ENCODE measurements at places on chromosomes 13 and 19. TPM values are rescaled to one million over a fixed set of nuclear protein-coding genes. Genes with fewer than 3 reads are reported as not detected.

APLP1 gene
- total RNA-seq, result 1.2 TPM

ATXN8OS gene
- not detected for total RNA-seq

RUBCNL gene
- 0.20 TPM for total RNA-seq

ZIC5 gene
- total RNA-seq, result under 0.01 TPM

SELENOV gene
- not detected for total RNA-seq

GSX1 gene
- not detected for total RNA-seq

SIGLEC10 gene
- not detected for total RNA-seq

ARHGEF7 gene
- 179 TPM for total RNA-seq

NFIX gene
- total RNA-seq, result 10.5 TPM

RAP2A gene
- total RNA-seq, result 33.1 TPM

SEMA6B gene
- total RNA-seq, result 50.6 TPM

CEACAM8 gene
- total RNA-seq, result not detected

TYROBP gene
- not detected for total RNA-seq

VSTM2B gene
- total RNA-seq, result not detected

SPTBN4 gene
- 0.22 TPM for total RNA-seq

ANGPTL8 gene
- total RNA-seq, result not detected

IQCN gene
- total RNA-seq, result under 0.01 TPM

CGB8 gene
- total RNA-seq, result not detected

RAB4B gene
- 14.1 TPM for total RNA-seq

SIGLECL1 gene
- total RNA-seq, result not detected

FCHO1 gene
- total RNA-seq, result 0.65 TPM

CD177 gene
- total RNA-seq, result 2.6 TPM

CEACAM21 gene
- 6.8 TPM for total RNA-seq

MBD3L3 gene
- total RNA-seq, result not detected

CPB2 gene
- total RNA-seq, result not detected

CRX gene
- not detected for total RNA-seq

ZNF333 gene
- total RNA-seq, result 5.7 TPM

SSC5D gene
- not detected for total RNA-seq

KLK2 gene
- not detected for total RNA-seq

ATP8B3 gene
- total RNA-seq, result 0.65 TPM

CNMD gene
- total RNA-seq, result not detected

GIPC1 gene
- 123 TPM for total RNA-seq

ERVV-1 gene
- total RNA-seq, result not detected

NUCB1 gene
- total RNA-seq, result 118 TPM

TMC4 gene
- not detected for total RNA-seq

ZNF428 gene
- total RNA-seq, result 58.6 TPM

OR10H1 gene
- total RNA-seq, result not detected

LILRA1 gene
- total RNA-seq, result not detected

FAM216B gene
- total RNA-seq, result not detected

MEDAG gene
- 27.2 TPM for total RNA-seq

PRDX2 gene
- 185 TPM for total RNA-seq

ZNF418 gene
- 1.7 TPM for total RNA-seq

All from lung microvascular endothelial cell (primary cell).